Activated T-cell treated with anti-CD3 and anti-CD28 coated beads, Interleukin-2, amount 50 U/mL, for 48 hours (primary cell): ENCODE measurements at places on chromosomes 1 and 21.

DNA sequence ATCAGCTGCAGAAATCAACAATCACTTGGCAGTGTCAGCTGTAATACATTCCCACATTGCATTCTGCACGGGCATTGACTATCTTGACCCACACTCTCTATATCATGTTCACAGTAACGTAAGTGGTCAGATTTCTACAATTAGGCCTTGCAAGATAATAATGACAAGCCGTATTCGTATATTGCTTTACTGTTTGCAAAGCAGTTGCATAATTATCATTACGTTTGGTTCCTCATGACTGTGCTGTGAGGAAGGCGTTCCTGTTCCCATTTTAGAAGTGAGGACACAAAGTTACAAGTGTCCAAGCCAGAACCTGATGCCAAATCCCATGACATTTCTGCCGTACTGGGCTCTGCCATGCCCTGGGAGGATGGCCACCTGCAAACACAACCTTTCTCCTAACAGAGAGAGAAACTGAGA is 53.5 kb upstream of the TARBP1 start:
- DNase-seq, result no peak

DNA sequence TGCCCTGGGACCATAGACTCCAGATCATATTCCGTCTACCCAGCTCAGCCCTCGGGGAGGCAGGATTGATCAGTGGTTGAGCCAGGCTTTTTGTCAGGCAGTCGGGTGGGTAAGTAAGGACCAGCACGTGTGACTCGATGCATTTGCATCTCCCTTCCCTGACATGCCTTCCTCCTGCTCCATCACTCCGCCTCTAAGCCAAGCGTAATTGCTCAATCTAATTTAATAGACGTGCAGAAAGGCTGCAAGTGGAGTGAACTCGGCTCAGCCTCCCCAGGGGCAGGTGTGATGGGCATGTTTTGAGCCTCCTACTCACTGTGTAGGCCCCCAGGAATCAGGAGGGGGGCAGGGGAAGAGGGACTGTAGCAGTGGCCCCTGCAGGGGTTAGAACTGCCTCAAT is 34.6 kb upstream of the GRIK3 start:
- DNase-seq, result no peak

DNA sequence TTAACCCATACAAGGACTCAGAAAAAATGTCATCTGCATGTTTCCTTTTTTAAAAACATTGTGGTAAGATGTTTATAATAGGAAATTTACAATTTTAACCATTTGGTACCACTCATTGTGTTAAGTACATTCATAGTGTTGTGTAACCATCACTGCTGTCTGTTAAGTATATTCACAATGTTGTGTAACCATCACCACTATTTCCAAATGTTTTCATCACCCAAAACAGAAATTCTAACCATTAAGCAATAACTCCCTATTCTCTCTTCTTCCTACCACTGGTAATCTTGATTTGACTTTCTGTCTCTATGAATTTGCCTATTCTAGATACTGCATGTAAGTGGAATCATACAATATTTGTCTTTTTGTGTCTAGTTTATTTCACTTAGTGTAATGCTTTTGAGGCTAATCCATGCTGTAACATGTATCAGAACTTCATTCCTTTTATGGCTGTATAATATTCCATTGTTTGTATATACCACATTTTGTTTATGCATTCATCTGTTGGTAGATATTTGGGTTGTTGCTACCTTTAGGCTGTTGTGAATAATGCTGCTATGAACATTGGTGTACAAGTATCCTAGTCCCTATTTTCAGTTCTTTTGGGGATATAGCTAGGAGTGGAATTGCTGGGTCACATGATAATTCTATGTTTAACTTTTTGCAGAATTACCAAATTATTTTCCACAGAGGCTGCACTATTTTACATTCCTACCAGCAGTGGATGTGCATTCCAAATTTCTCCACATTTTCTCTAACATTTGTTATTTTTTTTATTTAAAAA is 14.1 kb downstream of the HIPK1 start:
- DNase-seq, result no peak

DNA sequence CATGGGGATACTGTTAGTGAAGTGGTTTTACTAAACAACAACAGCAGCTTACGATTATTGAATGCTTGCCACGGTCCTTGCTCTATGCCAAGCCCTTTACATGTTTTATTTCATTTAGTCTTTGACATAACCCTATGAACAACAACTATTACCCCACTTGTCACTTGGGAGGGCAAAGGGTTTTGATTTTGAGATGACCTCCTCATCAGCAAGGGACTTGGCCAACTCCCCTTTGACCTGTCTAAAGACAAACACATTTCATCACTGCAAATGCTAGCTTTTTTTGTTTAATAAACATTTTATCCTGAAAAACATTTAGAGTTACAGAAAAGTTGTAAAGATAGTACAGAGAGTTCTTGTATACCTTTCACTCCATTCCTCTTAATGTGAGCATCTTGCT is 152.5 kb upstream of the WNT4 start:
- DNase-seq, result no peak

DNA sequence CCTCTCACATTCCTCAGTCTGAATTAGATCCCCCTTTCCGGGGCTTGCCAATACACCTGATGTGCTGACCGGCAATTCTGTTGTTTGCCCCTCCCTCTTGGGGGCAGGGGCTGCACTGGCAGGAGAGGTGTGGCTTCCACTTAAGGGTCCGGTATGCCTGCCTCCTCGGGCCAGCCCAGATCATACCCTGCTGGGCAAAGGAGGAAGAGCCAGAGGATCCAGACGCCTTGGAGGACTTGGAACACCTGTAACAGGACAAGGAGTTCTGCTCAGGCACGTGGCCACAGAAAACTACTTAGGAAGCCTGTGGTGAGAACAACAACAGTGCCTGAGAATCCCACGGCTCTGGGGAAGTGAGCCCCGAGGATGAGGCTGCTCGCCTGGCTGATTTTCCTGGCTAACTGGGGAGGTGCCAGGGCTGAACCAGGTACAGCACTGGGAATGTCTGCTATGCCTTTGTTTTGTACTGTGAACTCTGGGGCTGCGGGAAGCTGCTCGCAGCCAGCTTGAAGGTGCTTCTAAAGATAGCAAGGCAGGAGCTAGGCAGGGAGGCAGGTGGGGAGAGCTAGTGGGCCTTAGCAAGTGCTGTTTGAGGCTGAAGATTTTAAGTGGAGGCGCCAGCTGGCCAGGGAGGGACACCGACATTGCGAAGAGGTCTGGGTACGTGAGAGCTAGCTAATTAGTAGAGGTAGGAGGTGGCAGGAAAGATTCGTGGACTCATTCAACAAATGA is at the start of gene SMPDL3B:
TSS of gene SMPDL3B (plus strand) at position 183 of the 732 bp plus-strand sequence. CDS start at position 367, 184 bp downstream.
- DNase-seq, result peak; percentile 30

DNA sequence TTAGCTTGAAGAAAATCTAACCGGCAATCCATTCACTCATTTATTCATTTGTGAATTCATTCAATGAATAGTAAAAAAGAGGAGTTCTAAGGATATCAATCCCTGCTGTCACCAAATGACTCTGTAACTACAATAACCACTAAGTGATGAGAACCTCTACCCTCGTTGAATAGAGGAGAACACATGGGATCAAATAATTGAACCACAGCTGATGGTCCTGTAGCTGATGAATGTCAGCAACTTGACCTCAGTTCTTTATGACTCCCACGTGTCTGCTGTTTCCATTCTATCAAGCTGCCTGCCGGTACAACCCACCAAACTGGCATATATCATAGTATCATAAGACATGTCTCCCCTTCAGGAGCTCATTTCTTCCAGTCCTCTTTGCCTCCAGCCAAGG is 150.3 kb downstream of the PTGER3 start:
- DNase-seq, result no peak

DNA sequence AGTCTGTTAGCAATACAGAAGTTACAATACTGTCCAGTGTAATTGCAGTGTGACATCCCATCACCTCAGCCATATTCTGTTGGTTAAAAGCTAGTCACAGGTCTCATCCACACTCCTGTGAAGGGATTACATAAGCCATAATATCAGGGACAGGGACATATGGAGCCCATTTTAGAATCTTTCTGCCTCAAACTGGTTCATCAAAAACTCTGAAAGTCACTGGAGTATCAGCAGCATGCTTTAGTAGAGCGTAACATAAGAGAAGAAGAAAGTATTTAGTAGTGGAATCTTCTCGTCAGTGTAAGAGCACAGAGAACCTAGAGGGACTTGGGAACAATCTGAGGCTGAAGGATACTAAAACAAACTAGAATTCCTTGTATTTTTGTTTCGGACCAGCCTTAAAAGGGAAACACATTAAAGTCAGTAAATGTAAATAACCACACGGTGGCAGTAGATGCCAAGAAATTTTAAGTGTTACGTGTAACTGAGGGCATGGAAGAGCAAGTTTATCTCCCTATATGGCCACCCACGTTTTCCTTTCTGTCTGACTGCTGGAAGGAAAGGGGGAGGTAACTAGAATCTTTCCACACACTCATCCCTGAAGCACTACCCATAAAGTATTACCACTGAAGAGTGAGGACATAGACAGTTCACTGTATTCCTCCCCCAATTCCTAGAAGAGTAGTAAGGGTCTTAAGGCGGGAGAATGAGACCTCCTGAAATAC is 41.6 kb upstream of the AGL start:
- no peak for DNase-seq
